ENCODE measurements at places on chromosomes 3 and 15. TPM values are rescaled to one million over a fixed set of nuclear protein-coding genes. Genes with fewer than 3 reads are reported as not detected.

DNA sequence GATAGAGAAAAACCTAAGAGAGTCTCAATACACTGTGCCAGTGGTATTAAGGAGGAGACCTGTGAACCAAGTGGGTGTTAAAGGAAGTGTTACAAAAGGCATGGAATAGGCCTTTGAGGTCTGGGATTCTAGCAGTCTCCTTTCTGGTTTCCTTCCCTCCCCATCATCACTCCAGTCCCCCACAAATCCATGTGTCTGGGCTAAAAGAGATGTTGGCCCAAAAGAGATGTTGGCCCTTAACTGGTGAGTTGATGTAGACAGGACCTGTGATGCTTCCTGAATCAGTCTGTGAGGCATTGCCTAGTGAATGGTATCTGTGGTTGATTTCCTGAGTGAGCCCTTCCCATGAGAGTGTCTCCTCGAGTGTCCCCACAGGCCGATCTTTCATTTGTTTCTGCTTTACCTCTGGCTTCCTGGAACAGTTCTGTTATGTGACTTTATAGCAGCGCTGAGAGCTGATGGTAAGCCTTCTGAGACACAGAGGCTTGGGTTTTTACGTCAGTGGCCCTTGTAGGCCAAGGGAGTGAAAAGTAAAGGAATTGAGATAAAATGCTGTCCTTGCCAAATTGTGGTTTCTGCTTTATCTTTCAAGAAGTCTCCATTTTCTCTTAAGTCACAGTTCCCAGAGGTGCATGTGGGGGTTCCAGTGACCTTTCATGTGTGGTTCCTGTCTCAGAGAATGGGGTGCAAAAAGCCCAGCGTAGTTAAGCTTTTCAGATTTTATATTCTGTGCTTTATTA is 87.8 kb downstream of the KLHL25 start:
- H3K36me3 ChIP-seq, result no peaks in the 10 kb centered on the region
- DNase-seq, result no peak
- H3K27ac ChIP-seq, result peak overlapping the region; percentile 83
- no peak overlapping the region for H3K4me3 ChIP-seq
- H3K4me1 ChIP-seq, result peaks cover 41% of the 10 kb centered on the region

DNA sequence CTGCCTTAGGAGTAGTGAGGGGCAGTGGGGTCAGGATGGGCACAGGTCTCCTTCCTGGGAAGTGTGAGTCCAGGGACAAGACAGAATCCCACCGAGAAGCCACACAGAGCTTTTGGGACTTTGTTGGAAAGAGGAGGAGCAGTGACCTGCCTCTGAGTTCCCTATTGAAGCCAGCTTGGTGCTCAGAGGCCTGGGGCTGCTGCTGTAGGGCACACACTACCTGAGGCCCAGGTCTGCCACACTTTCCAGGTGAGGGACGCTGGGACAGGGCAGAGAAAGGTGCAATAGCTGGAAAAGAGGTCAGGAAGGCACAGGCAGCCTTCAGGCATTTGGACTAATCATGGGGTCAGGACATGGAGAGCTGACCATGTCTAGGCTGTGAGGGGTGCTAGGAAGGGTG is 67.7 kb downstream of the SCN5A start:
- H3K4me1 ChIP-seq, result no peaks in the 10 kb centered on the region
- no peaks in the 10 kb centered on the region for H3K36me3 ChIP-seq
- no peak overlapping the region for H3K27ac ChIP-seq
- H3K27me3 ChIP-seq, result peaks cover 56% of the 10 kb centered on the region
- H3K4me3 ChIP-seq, result no peak overlapping the region

The PXYLP1 gene
- total RNA-seq, result 6.4 TPM

The GPR27 gene
- not detected for total RNA-seq

GRCh38 chr15:77446840-77447390 is 26.2 kb downstream of the HMG20A start:
- H3K4me1 ChIP-seq, result no peaks in the 10 kb centered on the region
- no peak overlapping the region for H3K4me3 ChIP-seq
- no peaks in the 10 kb centered on the region for H3K27me3 ChIP-seq
- no peaks in the 10 kb centered on the region for H3K36me3 ChIP-seq

- no peaks in the 10 kb centered on the region for H3K36me3 ChIP-seq
- no peak overlapping the region for H3K27ac ChIP-seq
- H3K4me3 ChIP-seq, result no peak overlapping the region
- peak; percentile 9 for DNase-seq
- H3K4me1 ChIP-seq, result no peaks in the 10 kb centered on the region
Observed at GRCh38 chr15:34616613-34617012, 33.2 kb upstream of the GOLGA8B start.

DNA sequence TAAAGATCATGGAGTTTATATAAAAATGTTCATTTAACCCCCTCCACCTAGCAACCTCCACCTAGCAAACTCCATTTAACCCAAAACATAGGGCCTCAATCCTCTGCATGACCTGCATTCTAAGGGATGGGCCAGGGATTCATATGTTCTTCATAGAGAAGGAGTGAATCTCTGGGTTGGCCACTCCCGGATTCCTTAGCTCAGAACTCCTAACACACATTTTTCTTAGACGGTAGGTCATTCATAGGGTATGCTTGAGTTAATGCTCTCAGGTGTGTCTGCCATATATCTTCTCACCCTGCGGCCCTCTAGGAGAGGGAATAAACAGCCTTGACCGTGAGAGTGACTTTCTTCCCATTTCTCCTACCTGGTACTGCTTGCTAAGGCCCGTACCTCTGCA is 102.0 kb upstream of the IGSF10 start:
- no peak overlapping the region for H3K4me3 ChIP-seq
- H3K27ac ChIP-seq, result no peak overlapping the region
- no peaks in the 10 kb centered on the region for H3K4me1 ChIP-seq
- no peak for DNase-seq
- no peaks in the 10 kb centered on the region for H3K36me3 ChIP-seq

The LRIG1 gene
- total RNA-seq, result 16.3 TPM

- H3K4me3 ChIP-seq, result no peak overlapping the region
- H3K4me1 ChIP-seq, result no peaks in the 10 kb centered on the region
- H3K27me3 ChIP-seq, result no peaks in the 10 kb centered on the region
- H3K36me3 ChIP-seq, result no peaks in the 10 kb centered on the region
Observed at GRCh38 chr3:121870717-121871116, 23.5 kb upstream of the SLC15A2 start.

The KLHL18 gene
- 18.8 TPM for total RNA-seq

The CCNDBP1 gene
- 24.8 TPM for total RNA-seq

GRCh38 chr3:2098398-2099027 is at the start of gene CNTN4:
TSS of gene CNTN4 (plus strand) at chr3:2098866.
- peaks cover 10% of the 10 kb centered on the region for H3K4me1 ChIP-seq
- peak within 1 kb of the TSS; percentile 19 for H3K4me3 ChIP-seq
- DNase-seq, result peak; percentile 24
- no peaks in the 10 kb centered on the region for H3K36me3 ChIP-seq

The WNT5A gene
- total RNA-seq, result not detected

- H3K36me3 ChIP-seq, result no peaks in the 10 kb centered on the region
- no peaks in the 10 kb centered on the region for H3K27me3 ChIP-seq
- peaks cover 24% of the 10 kb centered on the region for H3K4me1 ChIP-seq
- H3K27ac ChIP-seq, result peak overlapping the region; percentile 2
Observed at GRCh38 chr15:64544450-64544849, 84.1 kb downstream of the ZNF609 start.

The FAM81A gene
- 0.18 TPM for total RNA-seq

The PDZRN3 gene
- not detected for total RNA-seq

The CLRN1 gene
- not detected for total RNA-seq
